ENCODE measurements at places on chromosomes 16 and 17. TPM values are rescaled to one million over a fixed set of nuclear protein-coding genes. Genes with fewer than 3 reads are reported as not detected.

The FMNL1 gene
- 7.9 TPM for total RNA-seq

The KRTAP9-4 gene
- total RNA-seq, result not detected

The SLC6A2 gene
- not detected for total RNA-seq

The XYLT1 gene
- total RNA-seq, result 11.6 TPM

The SLFN14 gene
- total RNA-seq, result not detected

The GINS2 gene
- 1.1 TPM for total RNA-seq

The LRRC37A gene
- total RNA-seq, result 0.46 TPM

The WWOX gene
- total RNA-seq, result 15.9 TPM

The ABHD15 gene
- 9.0 TPM for total RNA-seq

The SLC13A5 gene
- total RNA-seq, result not detected

The ZG16 gene
- not detected for total RNA-seq

All from smooth muscle cell of bladder (primary cell).